ENCODE measurements at places on chromosomes 13 and 19.
A peak's percentile ranks its signal among the peaks of the same experiment; 100 is the strongest.

DNA sequence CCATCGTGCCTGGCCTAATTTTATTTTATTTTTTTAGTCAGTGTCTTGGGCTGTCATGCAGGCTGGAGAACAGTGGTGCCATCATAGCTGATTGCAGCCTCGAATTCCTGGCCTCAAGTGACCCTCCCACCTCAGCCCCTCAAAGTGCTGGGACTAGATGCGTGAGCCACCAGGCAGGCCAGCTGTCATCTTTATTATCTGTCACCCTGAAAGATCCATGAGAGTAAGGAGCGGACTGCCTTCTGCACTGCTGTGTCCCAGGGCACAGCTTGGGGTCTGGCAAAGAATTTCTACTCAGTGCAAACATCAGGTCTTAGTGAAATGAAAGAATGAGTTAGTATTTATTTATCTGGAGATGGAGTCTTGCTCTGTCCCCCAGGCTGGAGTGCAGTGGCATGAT lies 9.5 kb upstream of the TLE5 start:
- no peak for DNase-seq

- DNase-seq: no peak
Measured at GRCh38 chr13:110680852-110681251, 25.1 kb downstream of the CARS2 start.

DNA sequence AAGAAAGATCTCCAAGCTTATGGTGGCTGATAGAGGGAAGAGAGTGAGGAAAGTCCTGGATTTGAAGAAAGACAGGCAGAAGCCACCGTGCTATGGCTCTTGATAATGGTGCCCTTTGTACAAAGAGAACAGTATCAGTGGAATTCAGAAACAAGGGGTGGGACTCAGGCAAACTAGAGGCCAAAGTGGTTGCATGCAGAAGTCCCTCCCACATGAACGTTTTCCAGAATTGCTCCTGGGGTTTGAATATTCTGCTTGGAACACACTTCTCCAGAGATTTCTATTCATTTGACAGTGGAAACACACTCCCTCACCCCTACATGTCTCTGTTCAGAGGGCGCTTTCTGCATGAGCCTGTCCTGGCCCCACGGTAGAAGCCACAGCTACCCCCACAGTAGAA lies 10.1 kb upstream of the MBNL2 start:
- no peak for DNase-seq

DNA sequence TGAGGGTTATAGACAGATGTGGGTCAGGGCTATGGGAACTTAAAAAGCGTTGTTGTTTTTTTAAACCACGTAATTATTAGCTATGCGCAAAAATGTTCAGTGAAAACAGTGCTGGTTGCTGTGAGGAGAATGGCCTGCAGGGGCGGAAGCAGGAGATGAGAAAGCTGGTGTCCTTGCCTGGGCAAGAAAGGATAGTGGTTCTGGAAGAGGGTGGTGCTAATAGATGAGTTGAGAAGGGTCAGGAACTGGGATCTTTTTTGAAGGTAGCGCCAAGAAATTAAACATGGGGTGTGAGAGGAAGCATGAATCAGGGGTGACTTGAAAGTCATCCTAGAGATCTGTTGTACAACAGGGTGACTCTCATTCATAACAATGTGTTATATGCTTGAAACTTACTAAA lies 4.8 kb upstream of the SMG9 start:
- no peak for DNase-seq

GRCh38 chr19:45767410-45767880 lies 1.6 kb downstream of the SIX5 start:
- no peak for DNase-seq

DNA sequence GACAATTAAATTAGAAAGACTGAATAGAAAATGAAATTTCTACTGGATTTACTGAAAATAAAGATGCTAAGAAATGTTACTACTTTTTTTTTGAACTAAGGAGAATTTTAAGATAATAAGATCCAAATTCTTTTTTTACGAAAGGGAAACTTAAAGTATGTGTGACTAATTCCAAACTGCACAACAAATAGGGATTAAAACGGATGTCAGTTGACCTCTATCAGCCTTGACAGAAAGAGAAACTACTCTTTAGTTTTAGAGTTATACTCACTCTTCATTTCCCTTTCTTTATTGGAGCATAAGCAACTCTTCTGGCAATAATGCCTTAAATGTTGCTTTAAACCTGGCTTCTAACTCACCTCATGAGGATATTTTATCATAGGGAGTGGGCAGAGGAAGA lies 273.8 kb downstream of the SLITRK6 start:
- DNase-seq: no peak

GRCh38 chr19:46406976-46407375 lies 6.4 kb downstream of the CCDC8 start:
- no peak for DNase-seq

- DNase-seq: no peak
Measured at GRCh38 chr19:57830071-57830602, at the start of gene ZNF587B. ZNF587B (plus strand) TSS chr19:57830299; CDS start chr19:57830529, 230 bp downstream.

- no peak for DNase-seq
Measured at GRCh38 chr13:43905435-43906031, 25.8 kb downstream of the LACC1 start.

DNA sequence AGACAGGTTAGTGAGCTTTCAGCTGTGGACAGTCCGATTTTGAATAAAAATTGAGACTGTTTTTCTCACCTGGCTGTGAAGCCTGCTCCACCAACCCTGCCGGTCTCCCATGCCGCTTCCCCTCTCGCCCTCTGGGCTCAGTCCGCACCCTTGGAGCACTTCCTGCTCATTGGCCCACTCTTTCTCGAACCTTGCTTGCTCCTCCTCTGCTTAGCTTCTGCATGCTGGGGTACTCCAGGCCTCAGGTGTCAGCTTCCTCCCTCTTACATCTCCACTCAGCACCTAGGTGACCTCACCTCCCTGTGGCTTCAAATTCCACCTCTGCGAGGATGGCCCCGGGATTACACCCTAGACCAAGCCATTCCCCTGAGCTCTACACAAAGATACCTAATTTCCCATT lies 39.6 kb downstream of the C13orf42 start:
- DNase-seq: no peak

DNA sequence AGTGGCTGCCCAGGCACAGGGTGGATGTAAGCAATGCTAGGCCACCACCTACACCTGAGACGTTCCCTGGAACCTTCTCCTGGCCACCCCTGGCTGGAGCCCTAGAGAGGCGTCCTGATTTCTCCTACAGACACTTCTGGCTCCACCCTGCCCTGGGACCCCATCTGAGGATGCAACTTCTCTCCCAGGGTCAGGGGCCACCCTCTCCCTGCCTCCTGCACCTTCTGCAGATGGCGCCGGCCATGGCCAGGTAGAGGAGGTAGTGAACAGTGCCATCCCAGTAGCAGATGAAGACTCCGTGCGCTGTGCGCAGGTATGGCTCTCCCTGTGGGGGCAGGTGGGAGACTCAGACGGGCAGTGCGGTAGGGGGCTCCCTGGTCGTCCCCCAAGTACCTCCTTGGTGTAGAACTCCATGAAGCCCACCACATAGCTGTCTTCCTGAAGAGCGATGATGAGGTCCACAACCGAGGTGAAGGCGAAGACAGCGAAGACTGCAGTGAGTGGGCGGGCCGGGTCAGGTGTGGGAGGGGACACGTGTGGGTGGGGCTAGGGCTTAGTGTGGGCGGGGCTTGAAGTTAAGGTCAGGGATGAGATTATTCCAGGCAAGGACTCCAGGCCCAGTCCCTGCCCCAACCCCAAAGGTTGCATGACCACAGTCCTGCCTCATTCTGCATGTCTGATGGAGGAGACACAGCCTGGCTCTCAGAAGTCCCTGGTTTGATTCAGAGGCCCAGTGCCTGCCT lies 3.0 kb downstream of the TM6SF2 start:
- DNase-seq: no peak

DNA sequence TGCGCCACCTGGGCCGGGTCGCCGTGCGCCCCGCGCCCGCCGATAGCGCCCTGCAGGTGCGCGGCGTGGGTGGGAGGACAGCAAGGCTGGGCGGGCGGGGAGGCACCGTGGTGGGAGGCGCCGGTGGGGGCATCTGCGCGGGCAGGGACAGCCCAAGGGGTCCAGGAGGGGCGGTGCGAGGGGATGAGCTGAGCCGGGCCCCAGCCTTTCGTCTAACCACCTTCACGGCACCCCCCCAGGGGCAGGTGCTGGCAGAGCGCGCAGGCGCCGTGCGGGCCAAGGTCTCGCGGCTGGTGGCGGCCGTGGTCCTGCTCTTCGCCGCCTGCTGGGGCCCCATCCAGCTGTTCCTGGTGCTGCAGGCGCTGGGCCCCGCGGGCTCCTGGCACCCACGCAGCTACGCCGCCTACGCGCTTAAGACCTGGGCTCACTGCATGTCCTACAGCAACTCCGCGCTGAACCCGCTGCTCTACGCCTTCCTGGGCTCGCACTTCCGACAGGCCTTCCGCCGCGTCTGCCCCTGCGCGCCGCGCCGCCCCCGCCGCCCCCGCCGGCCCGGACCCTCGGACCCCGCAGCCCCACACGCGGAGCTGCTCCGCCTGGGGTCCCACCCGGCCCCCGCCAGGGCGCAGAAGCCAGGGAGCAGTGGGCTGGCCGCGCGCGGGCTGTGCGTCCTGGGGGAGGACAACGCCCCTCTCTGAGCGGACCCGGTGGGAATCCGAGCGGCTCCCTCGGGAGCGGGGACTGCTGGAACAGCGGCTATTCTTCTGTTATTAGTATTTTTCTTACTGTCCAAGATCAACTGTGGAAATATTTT lies 3.1 kb downstream of the KISS1R start:
- peak; percentile 49 for DNase-seq

GRCh38 chr19:55617426-55617825 lies 6.9 kb downstream of the ZNF784 start:
- DNase-seq: no peak

DNA sequence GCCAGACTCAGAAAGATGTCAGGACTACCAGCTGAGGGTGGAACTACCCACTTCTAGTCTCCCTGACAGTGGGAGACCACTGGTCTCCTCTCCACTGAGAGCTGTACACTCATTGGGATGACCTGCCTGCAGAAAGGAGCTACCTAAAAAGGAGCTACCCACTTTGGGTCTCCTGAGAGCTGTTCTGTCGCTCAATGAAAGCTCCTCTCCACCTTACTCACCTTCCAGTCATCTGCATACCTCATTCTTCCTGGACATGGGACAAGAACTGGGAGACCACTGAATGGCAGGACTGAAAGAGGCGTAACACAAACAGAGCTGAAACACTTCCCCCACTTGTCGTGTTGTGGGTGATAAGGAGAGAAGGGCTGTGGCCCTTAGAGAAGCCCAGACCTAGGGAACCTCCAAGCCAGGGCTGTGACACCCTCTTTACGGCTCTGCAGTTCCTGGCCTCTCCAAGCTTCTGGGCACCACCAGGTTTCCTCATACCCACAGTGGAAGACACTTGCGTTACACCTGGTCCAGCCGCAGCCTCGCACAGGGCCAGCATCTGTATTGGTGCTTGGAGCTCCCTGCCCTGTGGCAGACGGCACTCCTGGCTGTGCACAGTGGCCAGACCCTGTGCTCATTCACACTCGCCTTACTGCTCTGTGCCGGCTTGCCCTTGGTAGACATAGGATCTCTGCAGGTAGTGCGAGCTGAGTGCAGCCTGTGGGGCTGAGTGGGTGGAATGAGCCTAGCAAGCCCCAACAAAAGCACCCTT lies 54.9 kb upstream of the SLITRK6 start:
- no peak for DNase-seq

GRCh38 chr19:14821937-14822336 lies 13.0 kb downstream of the OR7A5 start:
- DNase-seq: no peak

- DNase-seq: no peak
Measured at GRCh38 chr19:34265221-34265650, 10.9 kb downstream of the GARRE1 start.

- no peak for DNase-seq
Measured at GRCh38 chr19:50875795-50876422, 2.7 kb downstream of the KLK2 start.

DNA sequence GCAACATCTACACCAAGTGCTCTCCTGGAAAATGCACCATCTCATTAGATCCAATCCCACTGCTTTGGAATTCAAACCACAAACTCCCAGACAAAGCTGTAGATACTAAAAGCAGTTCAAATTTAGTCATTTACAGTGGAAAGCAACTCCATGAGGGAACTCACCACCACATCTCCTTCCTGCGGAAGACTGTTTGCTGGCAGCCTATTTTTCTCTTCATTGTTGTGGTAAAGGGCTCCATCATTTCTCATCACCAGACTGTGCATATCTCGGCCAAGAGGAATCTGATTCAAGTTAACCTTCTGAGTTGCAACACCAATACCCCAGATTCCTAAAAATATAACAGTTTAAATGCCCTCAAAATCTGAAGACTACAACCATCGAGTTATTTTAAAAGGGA lies 8.4 kb downstream of the SPRYD7 start:
- DNase-seq: no peak

DNA sequence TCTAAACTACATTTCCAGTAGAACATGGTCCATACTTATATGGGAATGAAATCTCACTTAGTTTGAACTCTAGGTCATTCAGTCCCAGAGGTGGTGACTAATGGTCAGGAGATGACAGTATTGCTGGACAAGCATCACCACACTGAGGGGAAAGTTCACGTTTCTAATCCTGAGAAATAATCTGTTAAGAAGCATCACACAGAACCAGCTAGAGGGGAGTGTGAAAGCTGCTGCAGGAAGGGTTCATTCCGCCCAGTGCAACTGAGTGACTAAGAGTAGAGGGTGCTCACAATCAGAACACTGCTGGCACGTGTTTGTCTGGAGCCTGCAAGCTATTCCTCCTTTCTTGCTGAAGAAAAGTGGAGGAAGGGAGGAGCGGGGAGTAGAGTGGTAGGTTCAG lies 2.7 kb downstream of the COL4A1 start:
- no peak for DNase-seq

DNA sequence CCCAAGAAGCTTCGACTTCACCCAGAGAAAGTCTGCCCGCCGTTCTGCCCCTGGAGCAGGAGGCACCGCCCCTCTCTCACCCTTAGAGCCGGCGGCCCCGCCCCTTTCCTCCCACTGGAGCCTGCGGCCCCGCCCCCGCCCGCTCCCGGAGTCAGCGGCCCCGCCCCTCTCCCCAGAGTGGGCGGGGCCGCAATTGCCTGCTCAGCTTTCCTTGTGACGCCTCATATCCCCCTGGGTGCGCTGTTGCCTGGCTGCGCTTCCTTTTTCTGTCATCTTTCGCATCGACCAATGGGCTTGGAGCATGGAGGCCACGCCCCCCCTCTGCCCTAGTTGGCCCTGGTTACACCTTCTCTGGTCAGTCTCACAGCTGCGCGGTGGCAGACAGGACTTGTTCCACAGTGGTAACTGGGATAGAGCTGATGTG lies 38.2 kb upstream of the ZNF492 start:
- DNase-seq: no peak

Data from central memory CD8-positive, alpha-beta T cell (primary cell).